NCI-H460 (cell line): ENCODE measurements at places on chromosomes 6 and 20. TPM values are rescaled to one million over a fixed set of nuclear protein-coding genes. Genes with fewer than 3 reads are reported as not detected.

DNA sequence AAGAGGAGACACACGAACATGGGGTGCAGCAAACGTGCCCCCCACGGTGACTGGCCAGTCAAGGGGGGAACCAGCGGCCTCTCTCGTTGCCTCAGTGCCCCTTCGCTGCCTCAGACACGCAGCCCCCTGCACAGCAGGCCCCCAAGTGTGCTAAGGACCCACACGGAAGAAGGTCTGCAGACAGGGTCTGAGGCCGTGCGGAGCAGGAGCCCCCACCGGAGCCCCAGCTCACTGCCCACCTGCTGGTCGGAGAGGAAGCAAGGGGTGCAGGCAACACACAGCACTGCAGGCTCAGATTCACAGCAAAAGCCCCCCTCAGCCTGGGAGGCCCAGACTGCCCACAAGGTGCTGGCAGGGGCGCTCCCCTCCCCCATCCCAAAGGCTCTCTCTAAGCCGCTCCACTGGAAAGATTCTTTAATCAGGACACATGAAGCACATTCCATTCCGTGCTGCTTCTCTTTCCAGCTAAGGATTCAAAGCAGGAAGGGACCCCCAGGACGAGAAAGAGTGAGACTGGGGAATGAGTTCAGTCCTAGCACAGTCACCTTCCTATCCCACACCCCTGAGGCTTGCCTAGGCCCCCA lies 105.1 kb downstream of the SLC23A2 start:
- DNase-seq, result no peak

GRCh38 chr20:56985066-56985685 lies 281.3 kb downstream of the BMP7 start:
- DNase-seq, result no peak

KCNB1 gene
- total RNA-seq, result not detected in 2 replicates

DNA sequence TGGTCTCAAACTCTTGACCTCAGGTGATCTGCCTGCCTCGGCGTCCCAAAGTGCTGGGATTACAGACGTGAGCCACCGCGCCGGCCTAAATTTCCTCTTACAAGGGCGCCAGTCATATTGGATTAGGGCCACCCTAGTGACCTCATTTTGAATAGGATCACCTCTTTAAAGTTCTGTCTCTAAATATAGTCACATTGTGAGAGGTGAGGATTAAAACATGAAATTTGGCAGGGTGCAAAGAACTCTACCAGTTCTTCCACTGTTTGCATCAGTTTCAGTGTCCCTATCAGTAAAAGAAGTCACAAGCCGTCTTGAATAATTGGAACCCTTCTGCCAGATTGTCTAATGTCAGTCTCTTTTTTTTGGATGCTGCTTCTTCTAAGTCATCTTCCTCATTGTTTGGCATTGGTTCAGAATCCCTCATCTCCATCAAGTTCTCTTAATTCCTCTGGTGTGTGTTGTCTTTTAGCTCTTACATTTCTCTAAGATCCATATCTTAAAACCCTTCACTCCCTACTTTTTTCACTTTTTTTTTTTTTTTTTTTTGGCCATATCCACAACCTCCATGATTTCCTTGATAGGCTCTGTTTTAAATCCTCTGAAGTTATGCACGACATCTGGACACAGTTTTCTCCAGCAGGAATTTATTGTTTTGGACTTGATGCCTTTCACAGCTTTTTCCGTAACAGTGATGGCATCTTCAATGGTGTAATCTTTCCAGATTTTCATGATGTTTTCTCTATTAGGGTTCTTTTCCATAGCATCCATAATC lies 56.8 kb downstream of the NCOA3 start:
- no peak for DNase-seq

- DNase-seq, result no peak
These were observed 96.6 kb upstream of the FOXP4 start for GRCh38 chr6:41449399-41450245.

- DNase-seq, result no peak
These were observed 341.1 kb downstream of the NRN1 start for GRCh38 chr6:5665667-5666066.

CD93 gene
- not detected in 2 replicates for total RNA-seq

SOD2 gene
- 125 and 135 TPM in 2 replicates for total RNA-seq

GRCh38 chr20:7883309-7883708 lies 56.9 kb downstream of the HAO1 start:
- no peak for DNase-seq

NELFCD gene
- 57.7 and 65.8 TPM in 2 replicates for total RNA-seq

TMEM30A gene
- 43.6 and 50.9 TPM in 2 replicates for total RNA-seq

TRIM15 gene
- total RNA-seq, result 0.12 TPM in 1 of 2 replicates, not detected in the other

DNA sequence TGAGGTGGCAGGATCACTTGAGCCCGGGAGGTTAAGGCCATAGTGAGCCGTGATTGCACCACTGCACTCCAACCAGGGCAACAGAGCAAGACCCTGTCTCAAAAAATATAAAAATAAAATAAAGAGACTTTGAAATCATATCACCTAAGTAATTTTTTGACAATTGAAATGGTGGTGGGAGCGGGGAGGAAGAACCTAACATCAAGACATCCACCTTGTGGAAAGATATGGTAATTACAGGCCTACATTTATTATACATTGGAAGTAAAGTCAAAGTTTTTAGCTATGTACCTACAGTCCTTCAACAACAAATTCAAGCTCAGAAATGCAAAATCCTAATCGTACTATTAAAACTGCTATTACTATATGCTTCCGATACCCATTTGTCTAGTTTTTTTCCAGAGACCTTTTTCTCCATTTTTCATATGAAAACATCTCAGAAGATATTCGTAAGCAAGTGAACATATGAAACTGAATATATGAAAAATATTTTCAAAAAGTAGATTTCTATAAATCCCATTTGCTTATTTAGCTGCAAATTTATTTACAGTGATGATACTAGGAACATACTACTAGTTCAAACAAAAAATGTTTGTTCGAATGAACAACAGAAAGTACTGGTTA lies 83.3 kb downstream of the SYCP2 start:
- peak; percentile 17 for DNase-seq

DNA sequence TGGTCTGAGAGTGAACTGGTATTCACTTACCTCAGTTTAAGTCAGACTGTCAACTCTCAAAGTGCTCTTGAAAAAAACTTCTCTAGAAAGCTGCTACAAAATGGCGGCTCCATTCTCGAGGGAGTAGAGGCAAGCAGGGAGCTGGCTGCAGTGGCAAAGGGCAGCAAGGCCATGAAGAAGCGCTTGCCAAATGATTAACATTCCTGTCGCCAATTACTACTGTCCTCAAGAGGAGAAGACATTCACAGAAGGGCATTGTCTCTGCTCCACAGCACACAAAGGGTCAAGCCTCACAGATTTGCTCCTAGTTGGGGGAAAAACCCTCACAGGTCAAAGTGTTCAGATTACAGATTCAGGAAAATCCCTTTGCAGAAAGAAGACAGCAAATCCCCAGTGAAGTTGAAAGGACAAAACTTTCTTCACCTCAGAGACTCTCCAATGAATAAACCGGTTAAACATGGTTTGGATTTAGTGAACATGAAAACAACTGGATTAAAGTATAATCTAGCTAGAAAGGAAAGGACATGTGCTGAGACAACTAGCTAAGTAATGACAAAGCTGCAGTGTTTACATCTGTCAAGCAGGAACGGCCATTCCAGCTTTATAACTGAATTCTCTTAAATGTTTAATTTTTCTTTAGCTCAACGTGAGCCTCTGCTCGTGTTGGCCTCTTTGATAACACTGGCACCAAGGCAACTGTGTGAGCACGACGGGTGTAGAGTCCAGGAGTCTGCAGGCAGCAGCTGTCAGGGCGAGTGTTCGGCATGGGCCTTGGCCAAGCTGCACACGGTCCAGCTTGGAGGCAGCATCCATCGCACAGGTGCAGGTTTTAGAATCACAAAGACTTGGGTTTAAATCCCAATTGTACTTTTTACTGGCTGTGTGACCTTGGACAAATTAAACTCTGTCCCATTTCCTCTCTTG lies 37.6 kb downstream of the NR2E1 start:
- DNase-seq, result no peak

RSPO4 gene
- total RNA-seq, result not detected in 2 replicates

LAMA4 gene
- total RNA-seq, result not detected in 2 replicates

RAD21L1 gene
- total RNA-seq, result 0.25 and 0.32 TPM in 2 replicates

DNA sequence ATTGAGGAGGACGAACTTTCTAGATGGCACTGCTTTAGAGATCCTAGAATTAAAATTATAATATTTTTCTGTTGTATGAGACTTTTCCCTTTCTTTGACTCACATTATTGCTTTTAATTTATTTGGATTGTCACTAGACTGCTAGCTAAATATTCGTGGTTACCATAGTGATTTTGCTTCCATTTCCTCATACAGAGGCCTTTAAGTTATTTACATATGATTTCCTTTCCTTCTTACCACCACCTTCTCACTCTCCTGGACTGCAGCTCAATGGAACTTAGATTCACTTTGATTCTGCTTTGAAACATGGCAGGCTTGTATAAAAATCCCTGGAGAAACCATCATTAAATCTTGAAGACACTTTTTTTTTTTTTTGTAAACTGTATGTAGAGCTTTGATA lies 222.9 kb downstream of the LAMA2 start:
- DNase-seq, result no peak

DNA sequence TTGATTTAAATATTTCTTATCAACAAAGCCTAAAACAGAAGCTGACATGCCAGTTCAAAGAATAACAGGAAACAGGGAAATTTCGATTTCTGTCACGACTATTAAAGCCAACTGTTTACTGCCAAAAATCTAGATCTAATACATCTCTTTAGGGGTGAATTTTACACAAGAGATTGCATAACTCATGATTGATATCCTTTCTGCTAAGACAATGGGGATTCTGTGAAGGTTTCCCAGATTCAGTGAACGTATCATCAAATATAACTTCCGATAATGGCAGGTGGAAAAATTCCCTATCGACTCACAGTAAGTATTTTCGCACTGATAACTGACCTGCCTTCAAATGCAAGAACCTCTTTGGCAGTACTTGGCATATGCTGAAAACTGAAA lies 42.9 kb downstream of the NHSL1 start:
- DNase-seq, result no peak

DNA sequence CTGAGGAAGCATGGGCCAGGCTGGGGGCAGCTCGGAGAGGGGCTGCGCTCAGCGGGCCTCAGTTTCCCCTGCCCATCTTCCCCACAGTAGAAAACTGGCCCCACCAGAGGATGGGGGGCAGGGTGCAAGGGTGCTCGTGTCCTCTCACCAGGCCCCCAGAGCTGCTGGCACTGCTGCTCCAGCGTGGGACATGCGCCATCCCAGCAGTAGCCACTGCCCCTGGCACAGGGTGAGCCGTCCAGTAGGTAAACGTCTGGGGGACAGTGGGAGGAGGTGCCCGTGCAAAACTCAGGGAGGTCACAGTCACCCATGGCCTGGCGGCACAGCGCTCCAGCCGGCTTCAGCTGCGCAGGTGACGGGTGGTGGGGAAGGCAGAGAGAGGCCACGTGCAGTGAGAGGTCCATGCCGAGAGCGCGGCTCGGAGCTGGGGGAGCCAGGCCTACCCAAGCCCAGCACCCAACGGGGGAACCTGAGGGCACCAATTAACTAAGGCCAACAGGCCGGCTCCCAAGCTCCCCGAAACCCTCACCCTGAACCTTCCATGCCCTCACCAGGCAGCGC lies 8.9 kb upstream of the GFRA4 start:
- DNase-seq, result no peak

GRCh38 chr6:14758421-14759081 lies 487.3 kb upstream of the JARID2 start:
- DNase-seq, result no peak

GRCh38 chr6:4377603-4378002 lies 242.2 kb upstream of the ECI2 start:
- no peak for DNase-seq

DNA sequence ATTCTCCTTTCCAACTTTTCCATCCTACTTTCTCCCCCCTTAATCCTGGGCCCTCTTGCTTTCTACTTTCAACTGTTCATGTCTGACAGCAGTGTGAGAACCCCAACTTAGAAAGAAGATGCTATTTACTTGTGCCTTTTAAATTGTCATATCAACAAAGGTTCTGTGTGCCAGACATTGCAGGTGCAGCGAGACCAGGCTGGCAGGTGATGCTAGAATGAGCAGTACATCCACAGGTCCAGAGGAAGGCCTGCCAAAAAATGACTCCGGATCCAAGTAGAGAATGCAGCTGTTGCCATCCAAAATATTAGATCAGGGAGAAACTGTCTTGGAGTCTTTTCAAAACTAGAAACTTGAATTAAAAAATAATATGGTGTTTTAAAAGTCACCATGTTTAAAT lies 510.5 kb downstream of the LMBRD1 start:
- no peak for DNase-seq

KPNA5 gene
- 5.3 and 6.1 TPM in 2 replicates for total RNA-seq

PREX1 gene
- total RNA-seq, result 0.10 and 0.12 TPM in 2 replicates

GRCh38 chr6:113120582-113121285 lies 736.4 kb upstream of the MARCKS start:
- no peak for DNase-seq

ARMH2 gene
- not detected in 2 replicates for total RNA-seq

- DNase-seq, result no peak
These were observed 452.7 kb downstream of the PREX1 start for GRCh38 chr20:48374991-48375595.

C6orf141 gene
- total RNA-seq, result 0.47 TPM in 1 of 2 replicates, not detected in the other

CDK19 gene
- total RNA-seq, result 4.0 and 4.9 TPM in 2 replicates

DNA sequence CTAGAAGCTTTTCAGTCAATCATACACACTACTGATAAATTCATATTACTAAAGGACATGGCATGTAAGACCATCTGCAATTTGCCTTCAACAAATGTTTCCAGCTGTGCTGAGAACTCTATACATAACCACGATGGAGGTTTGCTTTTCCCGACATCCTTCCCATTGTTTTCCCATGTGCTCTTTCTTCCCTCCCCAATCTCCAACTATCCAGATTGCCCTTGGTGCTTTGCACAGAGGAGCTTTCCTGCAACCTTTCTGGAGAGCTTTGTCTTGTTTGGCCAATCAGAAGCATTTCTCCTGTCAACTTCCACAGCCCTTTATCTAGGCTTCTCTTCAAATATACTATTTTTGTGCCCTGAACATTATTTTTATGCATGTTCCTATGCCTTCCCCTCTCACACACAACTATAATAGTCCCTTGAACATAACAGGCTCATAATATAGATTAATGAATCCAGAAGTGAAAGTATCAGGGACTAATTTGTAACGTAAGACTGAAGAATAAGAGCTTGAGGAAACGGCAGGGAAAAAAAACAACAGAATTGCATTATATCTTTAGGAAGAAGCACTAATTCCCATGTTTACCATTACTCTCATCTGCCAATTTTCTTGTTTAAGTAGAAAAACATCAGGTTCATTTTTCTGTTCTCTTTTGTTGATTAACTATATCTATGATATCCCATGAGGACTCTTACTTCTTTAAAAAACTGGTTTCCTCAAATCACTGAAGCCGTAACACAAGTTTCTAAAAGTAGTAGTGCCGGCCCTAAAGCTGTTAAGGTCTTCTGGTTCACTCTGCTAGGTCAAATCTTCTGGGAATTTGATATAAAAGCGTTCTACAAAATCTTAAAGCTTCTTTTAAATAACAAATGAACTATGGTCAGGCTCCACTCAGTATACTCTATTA lies 20.1 kb downstream of the SMLR1 start:
- DNase-seq, result no peak

WFDC2 gene
- total RNA-seq, result not detected in 2 replicates

- DNase-seq, result no peak
These were observed 107.4 kb upstream of the ASCC3 start for GRCh38 chr6:100988391-100988984.

SIM1 gene
- not detected in 2 replicates for total RNA-seq

OXT gene
- not detected in 2 replicates for total RNA-seq

GMEB2 gene
- total RNA-seq, result 13.1 and 14.0 TPM in 2 replicates

GRCh38 chr20:14454296-14454695 lies 116.9 kb upstream of the FLRT3 start:
- no peak for DNase-seq
